Stimulated activated CD4-positive, alpha-beta T cell treated with anti-CD3 and anti-CD28 coated beads, Interleukin-2, amount 100 ng/mL, for 24 hours (primary cell): ENCODE measurements at places on chromosomes 5 and 9.

DNA sequence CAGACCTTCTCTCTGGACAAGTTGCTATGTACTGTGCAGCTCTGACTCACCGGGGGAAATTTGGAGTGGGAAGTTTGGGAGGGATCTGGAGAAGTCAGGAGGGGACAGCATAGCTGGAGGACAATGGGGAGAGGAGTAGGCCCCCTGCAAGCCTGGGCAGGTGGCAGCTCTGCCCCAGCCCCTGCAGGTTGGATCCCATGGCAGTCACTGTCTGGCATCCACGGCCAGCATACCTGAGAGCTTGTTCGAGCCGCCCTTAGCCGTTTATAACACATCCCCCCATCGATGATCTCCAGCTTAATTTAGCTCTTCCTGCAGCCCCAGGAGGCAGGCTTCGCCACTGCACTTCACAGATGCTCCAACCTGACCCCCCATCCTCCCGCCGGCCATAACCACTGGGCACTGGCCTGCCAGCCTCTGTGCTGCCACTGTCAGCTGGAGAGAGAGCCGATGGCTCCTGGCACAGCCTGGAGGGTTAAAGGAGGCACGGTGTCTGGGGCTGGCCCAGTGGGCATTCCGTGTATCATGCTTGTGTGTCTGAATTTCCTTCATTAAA lies 57.7 kb upstream of the RNU6ATAC start:
- no peak for DNase-seq

DNA sequence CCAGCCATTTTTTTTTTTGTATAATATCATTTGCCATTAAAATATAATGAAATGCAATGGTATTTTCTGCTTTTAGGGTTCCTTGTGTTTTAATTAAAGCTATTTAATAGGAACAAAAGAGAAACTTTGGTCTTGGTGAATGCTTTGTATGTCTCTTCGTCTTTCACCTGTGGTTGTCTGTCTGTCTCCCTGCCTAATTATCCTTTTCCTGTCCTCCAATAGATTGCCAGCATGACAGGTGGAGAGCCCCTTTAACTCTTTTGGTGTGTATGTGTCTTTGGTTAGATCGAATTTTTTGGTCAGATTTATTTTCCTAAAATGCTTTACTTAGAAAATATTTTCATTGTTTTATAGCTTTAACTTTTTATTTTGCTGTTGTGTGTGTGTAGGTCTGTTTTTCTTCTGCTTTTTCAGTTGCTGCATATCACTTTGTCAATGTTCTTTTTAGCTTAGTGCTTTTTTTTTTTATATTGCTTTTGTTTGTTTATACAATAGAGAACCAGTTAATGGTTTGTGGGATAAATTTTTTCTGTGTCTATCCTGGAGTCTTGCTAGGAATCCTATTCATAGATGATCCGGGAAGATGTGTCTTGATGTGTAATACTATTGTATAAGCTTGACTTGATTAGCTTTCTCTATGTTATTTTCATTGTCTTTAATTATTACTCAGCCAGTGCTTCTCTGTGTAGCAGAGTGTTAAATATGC lies 8.6 kb downstream of the CHMP5 start:
- no peak for DNase-seq

- DNase-seq, result no peak
Observed at GRCh38 chr9:83473488-83473971, 64.7 kb downstream of the FRMD3 start.

DNA sequence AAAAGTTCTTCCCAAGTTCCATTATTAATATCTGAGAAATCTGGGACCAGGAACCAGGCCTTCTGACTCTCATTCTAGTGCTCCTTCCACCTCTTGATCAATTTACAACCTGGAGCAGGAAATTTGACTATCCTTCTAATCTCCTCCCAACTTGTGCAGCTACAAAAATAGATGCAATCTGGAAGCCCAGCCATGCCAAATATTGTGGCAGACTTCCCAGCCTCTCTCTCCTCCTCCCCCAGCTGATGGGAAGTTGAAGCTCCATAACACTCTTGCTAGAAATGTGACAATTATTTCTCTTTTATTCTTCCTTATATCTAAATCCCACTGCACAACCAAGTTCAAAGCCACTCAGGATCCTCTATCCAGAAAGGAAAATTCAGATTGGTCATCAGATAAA lies 252.1 kb downstream of the SEC61B start:
- DNase-seq, result no peak

- DNase-seq, result no peak
Observed at GRCh38 chr9:130914417-130915095, 17.9 kb upstream of the QRFP start.

- DNase-seq, result no peak
Observed at GRCh38 chr9:17005056-17005823, 129.6 kb upstream of the CNTLN start.

DNA sequence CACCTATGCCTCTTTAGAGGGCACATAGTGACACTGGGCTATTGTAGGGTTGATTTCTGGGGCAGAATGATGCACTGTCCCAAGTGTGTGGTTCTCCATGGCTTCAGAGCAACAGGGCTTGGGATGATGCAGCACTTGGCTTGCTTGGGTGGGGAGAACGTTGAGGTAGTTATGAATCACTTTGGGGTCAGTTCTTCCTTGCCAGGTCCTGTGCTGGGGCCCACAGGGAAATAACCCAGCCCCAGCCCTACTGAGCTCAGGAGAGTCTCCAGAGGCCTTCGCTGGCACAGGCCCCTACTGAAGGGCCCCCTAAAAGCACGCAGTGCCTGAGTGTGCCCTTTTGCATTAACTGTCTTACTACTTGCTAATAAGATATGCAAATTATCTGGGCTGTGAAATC lies 24.2 kb downstream of the JADE2 start:
- no peak for DNase-seq

GRCh38 chr5:88979726-88980125 lies 96.7 kb upstream of the MEF2C start:
- DNase-seq, result no peak

DNA sequence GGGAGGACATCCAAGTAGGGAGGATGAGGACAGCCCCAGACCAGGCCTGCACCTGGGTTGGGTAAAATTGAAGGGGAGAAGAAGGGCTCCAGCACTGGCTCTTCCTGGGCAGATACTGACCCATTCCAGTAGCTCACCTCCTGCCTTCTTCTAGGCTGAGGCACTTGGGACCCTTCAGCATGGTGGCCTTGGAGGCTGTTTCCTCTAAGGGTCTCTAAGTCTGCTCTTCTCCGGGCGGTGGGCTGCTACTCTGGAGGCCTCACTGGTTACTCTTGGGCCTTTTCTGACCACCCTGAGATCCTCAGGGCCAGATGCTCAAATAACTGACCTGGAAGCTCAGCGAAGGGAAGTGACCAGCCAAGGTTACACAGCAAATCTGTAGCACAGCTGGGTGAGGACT lies 2.8 kb upstream of the TIFAB start:
- no peak for DNase-seq

DNA sequence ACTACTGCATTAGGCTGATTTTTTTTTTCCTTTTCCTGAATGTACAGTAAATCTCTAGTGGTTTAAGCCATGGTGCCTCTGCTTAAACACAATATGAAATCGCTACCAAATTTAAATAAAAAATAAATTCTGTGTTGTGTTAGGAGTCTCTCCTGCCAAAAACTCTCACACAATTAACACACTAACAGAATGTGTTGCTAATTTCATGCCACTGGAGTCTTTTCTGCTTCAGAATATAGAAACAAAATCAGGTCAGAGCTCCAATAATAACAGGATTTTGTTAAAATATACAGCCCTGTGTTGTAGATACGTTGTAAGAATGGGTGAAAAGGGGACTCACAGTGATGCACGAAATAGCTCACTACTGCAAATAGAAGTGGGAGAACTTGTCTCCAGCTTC lies 398.8 kb downstream of the ZSWIM6 start:
- DNase-seq, result no peak
